ENCODE measurements at places on chromosomes 6 and 20.
A peak's percentile ranks its signal among the peaks of the same experiment; 100 is the strongest.

GRCh38 chr20:63082308-63082938, 75.7 kb upstream of the BHLHE23 start:
- no peak overlapping the region for H3K4me3 ChIP-seq
- no peak overlapping the region for H3K27ac ChIP-seq
- peak; percentile 66 for DNase-seq
- H3K4me1 ChIP-seq: no peaks in the 10 kb centered on the region
- H3K36me3 ChIP-seq: no peaks in the 10 kb centered on the region

DNA sequence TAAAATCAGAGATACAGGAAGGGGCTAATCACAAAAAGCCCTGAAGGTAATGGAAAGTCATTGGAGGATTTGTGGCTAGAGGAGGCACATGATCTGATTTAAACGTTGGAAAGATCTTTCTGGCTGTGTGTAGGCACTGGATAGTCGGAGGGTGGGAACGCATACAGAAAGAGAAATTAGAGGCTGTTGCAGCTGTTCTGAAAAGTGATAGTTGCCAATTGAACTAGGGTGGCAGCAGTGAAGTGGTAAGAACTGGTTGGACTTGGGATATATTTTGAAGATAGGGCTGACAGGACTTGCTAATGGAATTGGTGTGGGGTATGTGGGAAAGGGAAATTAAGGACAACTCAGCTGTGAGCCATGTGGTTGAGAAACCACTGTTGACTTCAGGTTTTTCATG, 223.6 kb downstream of the OGFRL1 start:
- H3K4me3 ChIP-seq: no peak overlapping the region
- DNase-seq: no peak
- H3K27me3 ChIP-seq: no peaks in the 10 kb centered on the region
- no peaks in the 10 kb centered on the region for H3K36me3 ChIP-seq
- H3K4me1 ChIP-seq: peaks cover 8% of the 10 kb centered on the region
- H3K27ac ChIP-seq: no peak overlapping the region

DNA sequence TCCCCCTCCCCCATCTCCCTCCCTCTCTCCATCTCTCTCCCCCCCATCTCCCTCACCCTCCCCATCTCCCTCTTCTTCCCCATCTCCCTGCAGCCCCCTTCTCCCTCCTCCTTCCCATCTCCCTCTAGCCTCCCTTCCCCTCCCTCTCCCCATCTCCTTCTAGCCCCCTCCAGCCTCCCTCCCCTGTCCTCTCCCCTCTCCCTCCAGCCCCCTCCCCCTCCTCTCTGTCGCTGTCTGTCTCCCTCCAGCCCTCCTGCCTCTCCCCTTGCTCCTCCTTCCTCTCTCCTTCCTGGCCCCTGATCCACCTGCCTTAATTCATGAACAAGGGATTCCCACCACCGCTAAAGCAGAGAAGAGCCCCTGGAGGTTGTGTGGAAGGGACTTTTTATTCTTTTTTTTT, 26.9 kb upstream of the CHMP4B start:
- H3K27me3 ChIP-seq: no peaks in the 10 kb centered on the region
- no peak for DNase-seq
- peaks cover 3% of the 10 kb centered on the region for H3K4me1 ChIP-seq
- no peak overlapping the region for H3K4me3 ChIP-seq
- H3K36me3 ChIP-seq: no peaks in the 10 kb centered on the region

GRCh38 chr6:10977231-10977968, 66.7 kb downstream of the ELOVL2 start:
- DNase-seq: no peak
- no peaks in the 10 kb centered on the region for H3K27me3 ChIP-seq
- H3K4me3 ChIP-seq: no peak overlapping the region

GRCh38 chr6:152068622-152069261, 261.3 kb downstream of the ESR1 start:
- no peaks in the 10 kb centered on the region for H3K27me3 ChIP-seq
- no peak for DNase-seq
- no peaks in the 10 kb centered on the region for H3K4me1 ChIP-seq
- no peak overlapping the region for H3K27ac ChIP-seq

DNA sequence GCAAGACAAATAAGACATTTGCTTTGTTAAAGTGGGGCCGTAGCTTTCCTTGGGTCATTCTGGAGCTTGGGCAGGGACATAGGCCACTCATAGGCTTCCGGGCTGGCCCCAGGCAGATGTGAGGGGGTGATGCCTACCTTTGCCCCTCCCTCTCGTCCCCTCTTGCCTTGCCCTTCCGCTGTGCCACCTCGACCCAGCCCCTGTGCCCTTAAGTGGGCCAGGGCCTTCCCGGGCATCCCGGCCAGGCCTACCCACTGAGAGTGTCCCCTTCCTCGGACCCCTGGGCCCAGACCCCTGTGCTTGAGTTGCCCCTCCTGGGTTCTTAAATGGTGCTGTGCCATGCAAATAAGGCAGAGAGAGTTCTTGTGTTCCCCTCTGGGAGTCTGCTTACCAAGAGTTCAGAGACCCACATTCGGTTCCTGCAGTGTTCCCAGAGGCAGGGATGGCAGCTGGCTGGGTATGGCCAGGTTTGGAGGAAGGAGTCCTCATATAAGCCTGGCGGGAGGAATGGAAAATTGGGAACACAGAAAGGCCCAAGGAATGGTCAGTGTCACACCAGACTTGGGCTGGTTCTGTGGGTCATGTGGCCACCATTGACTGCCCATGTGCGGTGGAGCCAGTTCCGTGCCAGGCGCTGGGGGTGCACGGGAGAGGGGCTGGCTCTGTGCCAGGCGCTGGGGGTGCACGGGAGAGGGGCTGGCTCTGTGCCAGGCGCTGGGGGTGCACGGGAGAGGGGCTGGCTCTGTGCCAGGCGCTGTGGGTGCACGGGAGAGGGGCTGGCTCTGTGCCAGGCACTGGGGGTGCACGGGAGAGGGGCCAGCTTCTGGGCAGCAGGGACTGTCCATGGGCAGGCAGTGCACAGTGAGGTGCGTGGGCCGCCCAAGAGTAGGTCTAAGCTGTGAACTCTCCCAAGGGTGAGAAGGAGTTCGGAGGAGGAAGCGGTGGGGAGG, 173.5 kb upstream of the SNX9 start:
- no peaks in the 10 kb centered on the region for H3K27me3 ChIP-seq
- DNase-seq: no peak
- H3K36me3 ChIP-seq: no peaks in the 10 kb centered on the region
- H3K4me1 ChIP-seq: no peaks in the 10 kb centered on the region

DNA sequence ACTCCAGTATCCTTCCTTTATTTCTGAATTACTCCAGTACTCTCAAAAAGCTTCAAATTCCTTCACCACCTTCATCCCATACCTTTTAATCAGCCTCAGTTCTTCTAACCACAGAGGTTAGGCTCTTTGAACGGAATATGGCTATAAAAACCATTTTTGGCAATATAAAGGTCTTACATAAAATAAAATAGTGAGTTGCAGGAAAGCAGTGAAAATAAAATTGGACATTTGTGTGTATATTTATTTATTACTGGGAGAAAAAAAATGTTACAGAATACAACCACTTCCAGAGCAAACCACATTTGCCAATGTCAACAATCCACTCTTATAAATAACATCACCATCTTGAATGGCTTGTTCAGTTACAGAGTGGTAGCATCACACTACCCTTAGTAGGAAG, 7.7 kb downstream of the HDDC2 start:
- H3K4me1 ChIP-seq: 0 out of 2 replicates have a peak, but pooled peaks cover 7% of the 10 kb centered on the region
- no peak for DNase-seq
- H3K36me3 ChIP-seq: peaks cover 49% of the 10 kb centered on the region

- H3K36me3 ChIP-seq: no peaks in the 10 kb centered on the region
- H3K27me3 ChIP-seq: no peaks in the 10 kb centered on the region
- H3K27ac ChIP-seq: no peak overlapping the region
- H3K4me1 ChIP-seq: no peaks in the 10 kb centered on the region
- DNase-seq: no peak
These were observed 299.1 kb downstream of the EPHA7 start for GRCh38 chr6:93120154-93120742.

- H3K4me1 ChIP-seq: peaks cover 20% of the 10 kb centered on the region
- H3K27me3 ChIP-seq: no peaks in the 10 kb centered on the region
- peaks cover 2% of the 10 kb centered on the region for H3K36me3 ChIP-seq
- peak overlapping the region; percentile 81 for H3K4me3 ChIP-seq
- peak; percentile 30 for DNase-seq
- peak overlapping the region; percentile 95 for H3K27ac ChIP-seq
These were observed 140.2 kb upstream of the CARMIL1 start for GRCh38 chr6:25138934-25139415.

GRCh38 chr20:51426718-51427650, 115.5 kb downstream of the NFATC2 start:
- H3K36me3 ChIP-seq: no peaks in the 10 kb centered on the region
- H3K27ac ChIP-seq: no peak overlapping the region
- H3K4me1 ChIP-seq: no peaks in the 10 kb centered on the region
- DNase-seq: no peak

GRCh38 chr6:138769102-138769676, 4.4 kb upstream of the CCDC28A start:
- no peak overlapping the region for H3K27ac ChIP-seq
- H3K4me1 ChIP-seq: 0 out of 2 replicates have a peak, but pooled peaks cover 8% of the 10 kb centered on the region
- H3K36me3 ChIP-seq: no peaks in the 10 kb centered on the region
- H3K4me3 ChIP-seq: no peak overlapping the region
- no peak for DNase-seq

DNA sequence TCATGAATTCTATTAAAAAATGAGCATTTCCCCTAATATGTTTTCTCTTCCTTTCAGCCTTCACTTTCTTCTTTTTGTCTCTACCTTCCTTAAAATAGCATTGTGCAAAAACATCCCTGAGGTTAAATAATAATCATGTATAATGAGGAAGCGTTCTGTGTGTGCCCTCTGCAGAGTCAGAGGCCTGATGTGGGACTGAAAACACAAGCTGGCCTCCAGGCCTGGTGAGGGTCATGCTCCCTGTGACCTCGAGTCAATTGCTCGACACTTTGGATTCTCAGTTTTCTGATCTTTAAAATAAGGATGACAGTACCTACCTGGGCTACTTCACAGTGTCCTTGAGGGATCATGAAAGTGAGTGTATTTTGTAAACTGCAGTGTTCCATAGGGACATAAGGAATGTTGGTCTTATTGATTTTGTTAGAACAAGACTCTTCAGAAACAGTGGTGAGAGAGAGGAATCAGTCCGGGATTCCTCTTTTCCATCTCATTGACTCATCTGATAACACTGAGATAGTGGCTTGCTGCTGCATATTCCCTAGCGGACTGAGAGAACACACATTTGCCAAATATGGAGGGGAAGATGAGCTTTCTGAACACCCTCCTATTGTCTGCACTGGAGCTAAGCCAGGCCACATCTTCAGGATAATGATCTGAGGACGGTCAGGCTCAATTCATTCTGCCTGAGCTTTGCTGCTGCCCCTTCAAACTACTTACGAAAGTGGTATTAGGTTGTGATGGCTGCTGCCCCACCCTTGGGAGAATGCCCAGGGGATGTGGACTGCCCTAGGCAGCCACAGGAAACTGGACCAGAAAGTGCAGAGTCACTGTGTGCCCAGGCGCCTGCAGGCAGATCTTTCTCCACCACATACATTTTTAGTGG, 39.6 kb upstream of the PDE7B start:
- H3K4me1 ChIP-seq: no peaks in the 10 kb centered on the region
- no peak overlapping the region for H3K4me3 ChIP-seq
- no peaks in the 10 kb centered on the region for H3K36me3 ChIP-seq
- H3K27me3 ChIP-seq: no peaks in the 10 kb centered on the region
- peak; percentile 17 for DNase-seq

DNA sequence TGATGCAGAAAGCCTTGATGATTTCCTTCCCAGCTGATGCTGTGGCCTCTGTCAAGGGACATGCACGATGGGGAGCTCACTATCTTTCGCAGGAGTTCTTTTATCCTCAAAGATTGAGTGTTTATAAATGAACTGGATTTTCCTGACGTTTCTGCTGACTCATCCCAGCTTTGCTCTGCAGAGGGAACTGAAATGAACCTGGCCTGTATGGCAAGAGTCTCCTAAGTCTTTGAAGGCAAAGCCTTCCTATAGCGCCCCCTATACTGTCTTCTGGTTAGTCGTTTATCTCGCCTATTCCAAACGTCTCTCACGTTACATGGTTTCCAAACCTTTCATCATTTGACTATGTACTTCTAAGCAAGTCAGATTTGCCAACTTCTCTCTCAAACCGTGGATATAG, 565.3 kb downstream of the KIF16B start:
- H3K36me3 ChIP-seq: no peaks in the 10 kb centered on the region
- H3K4me3 ChIP-seq: no peak overlapping the region
- no peaks in the 10 kb centered on the region for H3K4me1 ChIP-seq

DNA sequence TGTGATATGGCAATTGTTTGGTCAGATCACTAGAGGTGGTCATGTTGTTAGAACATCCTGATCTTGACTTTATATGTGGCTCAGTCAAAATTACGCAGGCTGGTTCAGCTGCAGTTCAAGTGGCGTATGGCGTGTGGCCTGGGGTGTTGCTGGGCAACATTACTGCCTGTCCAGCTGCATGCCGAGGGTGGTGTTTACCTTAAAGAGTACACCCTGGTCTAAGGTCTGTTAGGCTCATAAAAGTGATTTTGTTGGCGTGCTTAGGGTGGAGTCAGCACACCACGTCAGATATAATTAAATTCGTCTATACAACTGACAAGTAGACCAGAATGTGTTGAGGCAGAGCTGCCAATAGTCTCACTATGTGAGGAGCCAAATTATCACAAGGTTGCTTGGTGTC, 55.6 kb upstream of the NEDD9 start:
- no peak for DNase-seq
- no peaks in the 10 kb centered on the region for H3K36me3 ChIP-seq
- no peaks in the 10 kb centered on the region for H3K27me3 ChIP-seq
- no peaks in the 10 kb centered on the region for H3K4me1 ChIP-seq
- no peak overlapping the region for H3K4me3 ChIP-seq

GRCh38 chr6:158038291-158039177, 56.9 kb downstream of the SYNJ2 start:
- H3K4me1 ChIP-seq: peaks cover 41% of the 10 kb centered on the region
- H3K36me3 ChIP-seq: peaks cover 11% of the 10 kb centered on the region
- no peaks in the 10 kb centered on the region for H3K27me3 ChIP-seq
- H3K4me3 ChIP-seq: no peak overlapping the region

DNA sequence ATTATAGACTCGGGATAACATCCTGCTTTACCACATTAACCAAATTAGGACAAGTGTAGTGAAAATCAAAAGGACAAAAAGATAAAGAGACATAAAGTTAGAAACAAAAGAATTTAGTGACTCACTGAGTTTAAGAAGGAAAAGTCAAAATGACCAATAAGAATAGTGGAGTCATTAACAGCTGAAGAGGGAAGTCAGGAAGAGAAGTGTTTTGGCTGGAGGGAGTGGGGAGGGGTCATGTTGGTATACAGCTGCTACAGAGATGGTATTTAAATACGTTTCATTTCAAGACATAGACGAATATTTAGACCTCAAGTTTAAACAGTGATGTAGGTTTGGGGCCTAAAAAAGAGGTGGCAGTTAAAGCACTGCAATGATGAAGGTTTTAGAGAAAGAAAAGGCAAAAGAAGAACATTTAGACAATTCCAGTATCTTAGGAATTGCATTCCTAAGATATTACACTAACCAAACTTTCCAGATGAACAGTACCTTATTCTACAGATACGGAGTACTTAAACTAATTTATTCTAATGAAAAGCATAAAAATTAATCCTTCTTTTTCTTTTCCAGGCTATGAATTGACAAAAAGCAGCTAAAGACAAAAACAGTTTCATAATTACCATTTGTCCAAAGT, 10.6 kb downstream of the FKBP5 start:
- no peaks in the 10 kb centered on the region for H3K27me3 ChIP-seq
- no peaks in the 10 kb centered on the region for H3K36me3 ChIP-seq
- H3K4me1 ChIP-seq: peaks cover 13% of the 10 kb centered on the region
- no peak overlapping the region for H3K4me3 ChIP-seq

GRCh38 chr20:371755-372542, 8.6 kb upstream of the TRIB3 start:
- H3K27me3 ChIP-seq: no peaks in the 10 kb centered on the region
- no peak overlapping the region for H3K4me3 ChIP-seq
- H3K36me3 ChIP-seq: no peaks in the 10 kb centered on the region
- peak; percentile 85 for DNase-seq

GRCh38 chr6:142913511-142914047, 31.4 kb downstream of the HIVEP2 start:
- no peak overlapping the region for H3K27ac ChIP-seq
- no peak overlapping the region for H3K4me3 ChIP-seq
- no peak for DNase-seq
- no peaks in the 10 kb centered on the region for H3K27me3 ChIP-seq
- 0 out of 2 replicates have a peak, but pooled peaks cover 11% of the 10 kb centered on the region for H3K36me3 ChIP-seq
- peaks cover 13% of the 10 kb centered on the region for H3K4me1 ChIP-seq
